Stimulated activated CD4-positive, alpha-beta T cell treated with anti-CD3 and anti-CD28 coated beads, Interleukin-1b, Interleukin-23, amount 100 ng/mL, for 24 hours (primary cell): ENCODE measurements at places on chromosomes 2 and 18.

DNA sequence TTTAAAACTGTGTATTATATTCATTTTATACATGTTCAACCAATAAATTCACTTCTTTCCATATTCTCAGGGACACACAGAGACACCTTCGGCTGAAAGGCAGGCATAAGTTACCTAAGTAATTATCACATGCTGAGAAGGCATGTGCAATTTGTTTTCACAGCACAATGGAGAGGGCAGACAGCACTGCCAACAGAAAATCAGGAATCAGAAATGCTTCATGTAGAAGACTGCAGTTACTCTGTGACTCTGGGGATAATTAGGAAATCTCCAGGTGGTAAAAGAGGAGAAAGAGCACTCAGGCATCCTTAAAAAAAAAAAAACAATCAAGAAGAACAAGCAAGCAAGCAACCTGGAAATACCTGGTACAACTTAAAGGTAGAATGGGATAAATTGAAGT, 49.3 kb downstream of the DSEL start:
- DNase-seq, result no peak

GRCh38 chr2:232345251-232345650, 33.3 kb upstream of the ALPP start:
- DNase-seq, result no peak

GRCh38 chr2:240397542-240397916, 37.9 kb upstream of the GPC1 start:
- no peak for DNase-seq

GRCh38 chr18:24465486-24465885, 5.0 kb downstream of the HRH4 start:
- DNase-seq, result no peak

- DNase-seq, result no peak
Observed at GRCh38 chr2:26640781-26641564, at the start of gene CIB4. CIB4 (minus strand) TSS chr2:26641366; CDS start chr2:26641314, 52 bp downstream.

GRCh38 chr2:212114489-212114888, 424.1 kb downstream of the ERBB4 start:
- no peak for DNase-seq

DNA sequence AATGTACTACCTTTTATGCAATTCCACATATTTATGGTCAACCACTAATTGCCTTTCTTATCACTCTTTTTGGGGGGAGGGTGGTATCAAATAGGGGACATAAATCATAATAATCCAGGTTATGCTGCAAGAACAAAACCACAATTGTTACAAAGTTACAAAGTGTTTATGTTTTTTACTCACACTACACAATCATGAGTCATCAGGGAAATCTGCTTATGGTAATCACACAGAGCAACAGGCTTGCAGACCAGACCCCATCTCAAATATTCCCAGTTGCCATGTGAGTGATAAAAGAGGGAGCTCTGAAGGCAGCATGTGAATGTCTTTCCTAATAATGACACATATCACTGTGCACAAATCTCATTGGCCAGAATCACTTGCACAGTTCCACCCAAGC, 304.7 kb upstream of the TMEFF2 start:
- DNase-seq, result no peak

GRCh38 chr2:8564475-8564874, 117.4 kb upstream of the ID2 start:
- no peak for DNase-seq

DNA sequence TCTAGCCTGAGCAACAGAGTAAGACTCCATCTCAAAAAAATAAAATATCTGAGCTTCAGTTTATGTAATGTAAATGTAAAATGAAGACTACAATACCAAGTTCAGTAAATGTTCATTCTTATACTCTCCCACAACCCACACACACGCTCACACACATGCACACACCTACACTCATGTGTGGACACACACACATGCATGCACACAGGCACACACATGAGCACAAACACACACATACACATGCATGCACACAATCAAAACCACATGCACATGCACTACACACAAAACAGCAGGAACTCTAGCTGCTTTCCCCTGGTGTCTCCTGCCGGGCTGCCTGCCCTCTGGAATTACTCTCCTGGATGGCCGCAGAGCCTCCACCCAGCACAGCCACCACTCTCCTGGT, 90.6 kb downstream of the GFPT1 start:
- no peak for DNase-seq

DNA sequence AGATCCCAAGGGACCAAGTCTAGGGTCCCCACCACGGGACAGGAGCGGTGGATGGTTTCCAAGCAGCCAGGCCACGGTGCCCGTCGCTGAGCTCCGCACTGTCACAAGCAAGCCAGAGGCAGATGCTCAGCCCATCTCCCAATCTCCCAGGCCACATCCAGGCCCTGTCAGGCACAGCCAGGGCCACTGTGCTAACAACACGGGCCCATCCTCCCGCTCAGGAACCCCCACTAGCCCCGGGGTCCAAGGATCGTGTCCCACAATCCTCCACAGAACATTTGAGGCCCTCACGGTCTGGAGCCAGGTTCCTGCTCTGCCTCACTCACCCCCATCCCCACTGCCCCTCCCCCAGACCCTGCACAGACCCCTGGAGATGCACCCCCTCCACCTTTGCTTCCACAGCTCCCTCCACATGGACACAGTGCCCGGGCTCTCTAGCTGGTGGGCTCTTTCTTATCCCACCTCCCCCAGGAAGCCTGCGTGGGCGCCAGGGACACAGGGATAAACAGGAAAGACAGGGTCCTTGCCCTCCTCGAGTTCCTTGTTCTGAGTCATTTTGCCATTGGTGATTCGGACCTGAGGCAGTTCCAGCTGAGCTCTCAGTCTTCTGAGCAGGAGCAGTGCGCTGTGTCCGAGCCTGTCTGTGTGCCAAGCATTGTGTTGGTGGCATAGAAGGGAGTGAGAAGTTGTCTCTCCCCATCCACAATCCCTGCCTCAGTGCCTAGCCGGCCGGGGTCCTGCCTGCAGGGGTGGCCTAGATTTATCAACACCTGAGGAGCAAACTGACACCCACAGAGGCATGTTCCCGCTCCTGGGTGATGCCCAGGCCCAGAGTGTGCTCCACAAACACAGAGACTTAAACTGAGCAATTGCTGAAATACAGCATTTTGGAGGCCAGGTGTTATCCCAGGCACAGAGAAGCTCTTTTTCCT, 7.0 kb downstream of the CROCC2 start:
- DNase-seq, result no peak

DNA sequence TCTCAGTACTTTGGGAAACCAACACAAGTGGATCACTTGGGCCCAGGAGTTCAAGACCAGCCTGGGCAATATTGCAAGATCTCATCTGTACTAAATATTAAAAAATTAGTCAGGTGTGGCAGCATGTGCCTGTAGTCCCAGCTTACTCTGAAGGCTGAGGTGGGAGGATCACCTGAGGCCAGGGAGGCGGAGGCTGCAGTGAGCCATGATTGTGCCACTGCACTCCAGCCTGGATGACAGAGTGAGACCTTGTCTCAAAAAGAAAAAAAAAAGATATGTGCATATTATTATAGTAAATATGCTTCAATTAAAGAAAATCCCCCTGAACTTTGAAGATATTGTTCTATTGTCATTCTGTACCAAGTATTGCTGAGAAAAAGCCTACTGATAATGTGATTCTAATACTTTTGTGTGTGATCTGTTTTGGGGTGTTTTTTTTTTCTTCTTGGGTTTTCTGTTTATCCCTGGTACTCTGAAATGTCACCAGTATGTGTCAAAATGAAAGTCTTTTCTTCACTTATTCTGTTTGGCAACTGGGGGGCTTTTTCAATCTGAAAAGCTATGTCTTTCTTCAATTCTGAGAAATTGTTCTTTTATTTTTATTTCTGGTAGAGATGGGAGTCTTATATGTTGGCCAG, 13.2 kb downstream of the NEURL3 start:
- DNase-seq, result no peak

DNA sequence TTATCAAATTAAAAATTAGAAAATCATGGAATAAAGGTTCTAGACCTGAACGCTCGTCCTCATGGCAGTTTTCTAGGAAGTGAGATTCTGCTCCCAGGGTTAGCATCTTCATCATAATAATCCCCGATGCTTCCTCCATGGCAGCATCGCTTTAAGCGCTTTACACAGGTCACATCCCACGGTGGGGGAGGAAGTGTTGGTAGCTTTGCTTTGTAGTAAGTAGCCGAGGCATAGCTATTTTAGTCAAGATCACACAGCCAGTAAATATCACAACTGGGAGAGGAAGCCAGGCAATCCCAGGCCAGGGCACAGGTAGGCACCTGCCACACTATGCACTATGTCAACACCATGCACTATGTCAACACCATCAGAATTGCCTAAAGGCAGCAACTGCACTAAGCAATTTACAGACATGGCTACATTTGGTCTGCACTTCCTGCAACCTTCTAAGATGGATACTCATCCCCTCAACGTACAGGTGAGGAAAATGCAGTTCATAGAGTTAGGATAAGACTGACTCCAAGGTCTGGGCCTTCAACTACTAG, 205.5 kb downstream of the FBXO15 start:
- DNase-seq, result no peak

- DNase-seq, result no peak
Observed at GRCh38 chr2:112671801-112672200, 26.1 kb downstream of the SLC20A1 start.

GRCh38 chr18:13218368-13218991, at the start of gene LDLRAD4:
LDLRAD4 (plus strand) TSS chr18:13218760.
- DNase-seq, result no peak

DNA sequence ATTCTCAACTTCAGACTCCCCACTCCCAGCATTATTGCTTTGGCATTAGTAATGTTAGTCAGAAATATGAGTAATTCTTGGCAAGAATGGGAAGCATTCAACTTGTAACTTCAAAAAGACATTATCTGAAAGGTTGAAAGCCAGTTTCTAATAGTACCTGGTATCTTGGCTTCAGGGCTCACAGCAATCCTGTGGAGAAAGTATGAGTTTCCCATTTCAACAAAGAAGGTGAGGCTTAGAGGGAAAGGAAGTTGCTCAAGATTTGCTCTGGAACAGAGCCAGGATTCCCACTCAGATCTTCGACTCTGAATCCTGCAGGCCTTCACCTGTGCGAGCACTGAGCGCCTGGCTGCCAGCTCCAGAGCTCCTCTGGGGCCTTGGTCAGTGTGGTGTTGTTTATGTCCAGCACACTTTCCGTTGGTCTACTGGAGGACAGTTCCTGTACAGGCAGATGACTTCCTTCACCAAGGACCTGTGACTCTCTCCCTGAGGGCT, 136.1 kb downstream of the MCFD2 start:
- DNase-seq, result no peak

DNA sequence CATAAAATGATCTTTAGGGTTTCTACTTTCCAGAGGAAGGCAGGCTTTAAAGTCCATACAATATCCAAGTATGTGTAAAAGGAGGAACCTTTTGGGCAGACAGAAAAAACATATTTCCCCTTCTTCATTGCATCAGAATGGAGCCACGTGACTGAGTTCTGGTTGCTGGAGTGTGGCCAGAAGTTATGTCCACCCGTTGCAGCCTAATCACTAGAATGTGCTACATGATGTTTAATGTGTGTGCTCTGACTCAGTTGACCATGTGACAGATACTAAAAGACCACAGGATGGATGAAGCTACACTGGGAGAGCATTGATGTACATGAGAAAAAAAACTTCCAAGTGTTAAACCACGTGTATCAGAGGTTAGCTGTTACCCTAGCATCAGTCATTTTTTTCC, 460.9 kb downstream of the RIT2 start:
- DNase-seq, result no peak
